Stimulated activated CD4-positive, alpha-beta T cell treated with anti-CD3 and anti-CD28 coated beads, Interleukin-15, amount 100 ng/mL, for 1 hour (primary cell): ENCODE measurements at places on chromosomes 2 and 18.

DNA sequence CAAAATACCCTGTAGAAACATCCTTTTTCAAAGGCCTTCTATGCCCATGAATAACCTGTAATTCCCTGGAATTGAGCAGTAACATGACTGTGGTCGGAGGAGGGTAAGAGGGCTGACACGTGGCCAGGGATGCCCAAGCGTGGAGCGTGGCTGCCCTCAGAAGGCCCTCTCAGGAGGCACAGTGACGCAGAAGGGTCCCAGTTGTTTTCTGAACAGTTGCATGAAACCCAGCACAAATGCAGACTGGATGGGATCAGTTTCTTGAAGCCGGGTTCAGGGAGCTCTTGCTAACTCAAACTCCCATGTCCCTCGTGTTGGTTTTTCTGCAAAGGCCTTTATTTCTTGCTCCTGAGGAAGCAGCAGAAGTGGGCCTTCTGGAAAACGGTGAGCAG is 237.0 kb downstream of the ALPK2 start:
- DNase-seq = no peak

DNA sequence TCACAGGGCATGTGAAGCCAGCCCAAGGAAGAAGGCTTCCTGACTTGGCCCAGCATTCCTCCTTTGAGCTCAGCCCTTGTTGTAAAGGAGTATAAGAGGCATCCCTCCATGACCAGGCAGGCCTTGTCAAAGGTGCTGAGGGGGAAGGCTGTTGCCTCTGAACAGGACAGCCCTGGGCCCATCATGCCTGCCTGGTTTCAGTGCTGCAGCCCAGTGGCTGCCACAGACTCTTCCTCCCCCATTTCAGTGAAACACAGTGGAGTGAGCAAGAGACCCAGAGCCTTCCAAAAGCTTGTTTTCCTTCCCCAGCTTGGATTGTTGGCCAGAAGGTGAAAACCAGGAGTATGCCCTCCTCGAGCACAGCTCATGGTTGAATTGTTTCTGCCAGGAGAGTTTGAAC is 19.9 kb upstream of the RPL37A start:
- no peak for DNase-seq

DNA sequence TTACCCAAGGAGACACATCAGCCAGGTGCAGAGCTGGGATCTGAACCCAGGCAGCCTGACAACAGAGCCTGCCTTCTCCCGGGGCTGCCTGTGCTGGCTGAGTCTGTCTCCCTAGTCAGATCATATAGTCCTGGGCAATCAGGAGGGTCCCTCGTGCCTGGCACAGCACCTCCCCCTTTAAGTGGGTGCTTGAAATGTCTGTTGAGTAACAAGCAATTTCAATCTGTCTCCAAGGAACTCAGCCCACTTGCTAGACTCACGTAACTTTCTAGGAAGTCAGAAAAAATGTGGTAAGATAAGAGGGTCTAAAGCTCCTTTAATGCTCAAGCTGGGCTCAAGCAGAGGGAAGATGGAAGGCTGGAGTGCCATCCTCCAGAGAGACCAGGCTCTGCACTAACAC is 51.9 kb downstream of the REEP1 start:
- no peak for DNase-seq

- DNase-seq = no peak
Observed at GRCh38 chr18:24799720-24800119, 339.3 kb downstream of the HRH4 start.

DNA sequence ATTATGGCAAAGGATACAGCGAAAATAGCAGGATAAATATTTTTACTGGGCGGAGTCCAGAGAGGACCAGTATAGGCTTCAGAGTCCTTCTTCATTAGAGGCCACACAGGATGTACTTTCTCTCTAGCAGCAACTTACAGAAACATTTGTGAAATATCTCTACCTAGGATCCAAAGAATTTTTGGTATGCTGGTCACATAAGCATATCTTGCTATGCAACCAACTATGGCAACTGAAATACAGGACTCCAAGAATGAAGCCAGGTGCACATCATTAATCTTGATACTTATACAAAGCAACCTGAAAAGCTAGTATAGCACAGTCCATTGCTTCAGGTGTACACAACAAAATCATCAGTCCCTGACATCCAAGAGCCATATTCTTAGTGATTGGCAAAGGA is 59.1 kb upstream of the NABP1 start:
- DNase-seq = no peak

GRCh38 chr2:44250376-44250775 is 24.9 kb upstream of the SLC3A1 start:
- no peak for DNase-seq

DNA sequence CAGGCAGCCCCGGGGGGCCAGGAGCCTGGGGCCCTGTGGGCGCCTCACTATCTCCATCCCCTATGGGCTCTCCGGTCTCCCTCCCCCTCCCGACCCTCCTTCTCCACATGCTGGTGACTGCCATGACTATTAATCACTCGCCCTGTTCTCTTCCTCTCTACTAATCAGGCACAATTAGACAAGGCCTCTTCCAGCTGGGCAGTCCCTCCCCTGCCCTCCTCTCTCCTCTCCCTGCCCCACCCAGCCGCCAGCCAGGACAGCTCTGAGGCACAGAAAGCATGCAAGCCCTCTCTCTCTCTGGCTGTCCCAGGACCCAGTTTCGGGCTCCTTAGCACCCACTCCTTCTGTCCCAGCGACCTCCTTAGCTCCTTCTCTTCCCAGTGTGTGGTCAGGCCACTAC is 5.8 kb downstream of the ASIC4 start:
- DNase-seq = no peak

DNA sequence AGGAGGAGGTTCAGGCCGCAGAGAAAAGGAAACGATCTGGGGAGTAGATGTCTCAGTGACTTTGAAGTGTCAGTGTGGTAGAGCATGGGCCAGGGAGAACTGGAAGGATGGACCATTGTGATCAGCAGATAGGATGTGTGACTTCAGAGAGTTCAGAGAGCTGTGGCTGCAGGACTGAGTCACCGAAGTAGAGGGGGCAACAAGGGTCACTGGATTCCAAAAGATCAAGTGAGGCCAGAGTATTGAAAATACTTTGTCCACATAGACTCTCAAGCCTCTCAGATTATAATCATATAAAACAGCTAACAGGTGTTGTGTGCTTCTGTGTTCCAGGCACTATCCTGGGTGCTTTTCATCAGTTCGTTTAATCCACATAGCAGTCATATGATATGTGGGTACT is 99.4 kb downstream of the CRIM1 start:
- no peak for DNase-seq

DNA sequence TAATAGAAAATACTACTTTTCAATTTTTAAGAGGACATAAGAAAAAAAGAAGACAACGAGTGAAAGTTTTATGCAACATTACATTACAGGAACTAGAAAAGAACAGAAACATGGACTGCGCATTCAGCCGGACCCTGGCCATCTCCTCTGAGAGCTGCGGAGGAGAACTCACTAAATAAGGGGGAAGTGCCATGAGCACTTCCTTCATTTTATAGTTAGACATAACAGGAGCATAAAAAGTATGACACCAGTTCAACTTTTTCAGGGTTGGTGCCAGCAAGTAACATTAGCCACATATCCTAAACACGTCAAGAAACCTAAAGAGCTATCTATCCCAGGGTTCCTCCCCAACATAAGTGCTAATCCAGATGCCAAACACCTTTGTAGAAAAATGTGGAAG is 78.0 kb upstream of the SERTAD2 start:
- no peak for DNase-seq

DNA sequence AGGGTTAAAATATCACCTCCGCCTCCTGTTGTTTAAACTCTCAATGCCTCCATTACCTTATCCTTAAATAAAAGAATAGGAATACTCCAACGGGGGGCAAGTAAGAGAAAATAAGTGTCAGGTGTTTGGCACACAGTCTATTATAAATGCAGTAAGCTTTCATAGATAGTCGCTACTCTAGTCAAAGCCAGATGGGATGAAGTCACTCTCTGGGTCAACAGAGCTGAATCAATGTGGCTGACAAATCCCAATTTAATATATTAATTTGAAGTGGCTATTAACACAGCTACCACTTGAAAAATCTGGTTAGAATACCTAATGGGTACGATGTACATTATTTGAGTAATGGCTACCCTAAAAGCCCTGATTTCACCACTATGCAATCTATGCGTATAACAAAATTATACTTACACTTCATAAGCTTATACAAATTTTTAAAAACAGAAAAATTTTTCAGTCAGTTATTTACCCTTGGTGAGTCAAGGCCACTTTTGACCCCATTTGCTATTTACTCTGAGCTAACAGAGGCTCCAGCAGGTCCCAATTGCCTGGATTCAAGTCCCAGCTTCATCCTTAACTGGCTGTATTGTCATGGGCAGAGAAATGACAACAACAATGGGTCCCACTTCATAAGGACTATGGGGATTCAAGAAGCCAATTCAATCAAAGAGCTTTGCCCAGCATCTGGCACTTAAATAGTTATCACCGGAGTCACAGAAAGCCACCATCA is 167.5 kb upstream of the PID1 start:
- DNase-seq = no peak

DNA sequence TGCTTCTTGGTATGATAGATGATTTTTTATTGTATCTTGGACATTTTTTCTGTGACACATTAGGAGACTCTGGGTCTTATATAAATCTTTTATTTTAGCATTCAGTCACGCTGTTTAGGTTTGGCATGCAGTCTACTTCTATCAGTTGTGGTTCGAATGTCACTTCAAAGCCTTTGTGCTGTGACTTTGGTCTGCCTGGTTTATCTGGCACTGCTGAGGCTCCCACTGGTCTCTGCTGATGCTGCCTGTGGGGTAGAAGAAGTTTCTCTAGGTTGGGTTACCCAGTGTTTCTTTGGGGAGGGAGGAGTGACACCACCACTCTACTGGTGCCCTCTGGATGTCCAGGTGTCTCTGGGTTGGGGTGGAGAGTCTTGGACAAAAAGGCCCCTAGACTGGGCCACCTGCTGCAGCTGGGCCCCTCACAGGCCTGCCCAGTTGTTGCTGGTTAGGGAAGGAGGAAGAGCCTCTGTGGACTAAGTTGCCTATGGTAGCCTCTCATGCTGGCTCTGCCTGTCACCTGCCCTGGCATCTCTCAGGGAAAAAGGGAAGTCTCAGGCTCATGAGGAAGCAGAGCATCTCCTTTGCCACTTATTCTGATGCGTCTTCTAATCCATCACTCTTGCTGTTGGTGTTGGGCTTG is 115.4 kb upstream of the HS6ST1 start:
- DNase-seq = no peak

GRCh38 chr2:3745920-3746319 is 42.5 kb downstream of the DCDC2C start:
- no peak for DNase-seq

GRCh38 chr2:171309455-171310286 is 124.1 kb downstream of the METTL8 start:
- DNase-seq = no peak

- no peak for DNase-seq
Observed at GRCh38 chr2:218993345-218994315, at the start of gene CRYBA2. CRYBA2 (minus strand) TSS chr2:218993422; CDS start chr2:218993176, 246 bp downstream.

DNA sequence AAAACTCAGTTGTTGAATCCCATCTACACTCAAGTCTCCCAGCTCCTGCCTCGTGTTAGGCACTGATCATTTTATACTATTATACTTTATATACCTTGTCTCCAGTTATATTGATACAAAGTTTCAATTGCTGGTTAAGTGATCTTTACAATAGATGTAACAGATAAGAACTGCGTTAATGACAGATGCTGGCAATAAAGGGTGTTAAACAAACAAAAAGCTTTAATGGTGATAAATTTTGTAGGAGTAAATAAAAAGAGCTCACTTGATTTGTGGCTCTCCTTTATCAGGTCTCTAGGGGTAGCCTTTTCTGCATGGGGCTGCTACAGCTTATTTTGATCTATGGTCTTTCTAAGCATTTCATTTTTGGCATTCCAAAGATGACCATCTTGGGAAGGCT is 106.9 kb upstream of the GAREM1 start:
- no peak for DNase-seq

DNA sequence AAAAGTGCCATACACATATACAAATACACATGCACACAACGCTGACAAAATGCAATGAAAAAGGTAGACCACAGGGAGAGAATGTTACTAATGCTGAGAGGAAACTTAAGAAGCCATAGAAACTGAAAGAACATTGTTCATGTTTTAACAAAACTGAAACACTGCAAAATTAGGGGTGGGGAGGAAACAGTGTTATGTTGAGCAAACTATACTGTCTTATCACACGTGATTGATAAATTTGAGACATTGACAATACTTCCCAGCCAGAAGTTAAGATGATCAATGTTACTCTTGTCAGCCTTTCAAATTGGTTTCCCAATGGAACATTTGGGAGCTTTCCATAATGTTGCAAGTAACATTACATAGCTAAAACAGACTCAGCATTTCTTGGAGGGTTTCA is 165.5 kb downstream of the L3MBTL4 start:
- no peak for DNase-seq

DNA sequence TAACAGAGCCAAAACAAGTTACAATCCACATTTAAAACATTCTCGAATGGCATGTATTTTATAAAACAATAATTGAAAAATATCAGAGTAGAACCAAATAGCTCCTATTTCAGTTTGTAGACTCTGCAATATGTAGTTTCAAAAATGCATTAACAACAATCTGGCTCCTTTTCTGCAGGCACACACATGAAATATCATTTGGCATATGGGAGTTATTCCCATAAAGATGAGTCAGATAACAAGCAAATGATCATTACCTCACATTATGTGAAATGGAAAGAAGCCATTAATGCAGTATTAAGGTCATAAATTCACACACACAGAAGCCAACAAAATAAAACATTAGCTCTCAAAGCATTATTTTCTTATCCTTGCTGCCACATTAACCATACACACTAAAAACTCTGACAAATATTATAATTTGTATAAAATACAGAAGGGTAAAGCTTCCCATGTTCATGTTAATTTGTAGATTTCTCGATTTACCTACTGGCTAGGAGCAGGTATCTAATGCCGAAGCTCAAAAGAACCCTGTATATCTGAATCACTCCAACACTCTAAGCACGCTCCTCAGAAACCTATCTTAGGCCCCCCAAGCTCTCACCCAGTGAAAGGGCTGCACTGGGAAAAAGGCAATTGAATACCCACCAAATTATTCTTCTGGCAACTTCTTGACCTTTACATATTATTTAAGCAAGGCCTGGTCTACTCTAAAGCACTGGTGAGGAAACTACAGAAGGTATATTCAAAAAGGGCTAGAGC is 13.8 kb downstream of the NBAS start:
- no peak for DNase-seq

DNA sequence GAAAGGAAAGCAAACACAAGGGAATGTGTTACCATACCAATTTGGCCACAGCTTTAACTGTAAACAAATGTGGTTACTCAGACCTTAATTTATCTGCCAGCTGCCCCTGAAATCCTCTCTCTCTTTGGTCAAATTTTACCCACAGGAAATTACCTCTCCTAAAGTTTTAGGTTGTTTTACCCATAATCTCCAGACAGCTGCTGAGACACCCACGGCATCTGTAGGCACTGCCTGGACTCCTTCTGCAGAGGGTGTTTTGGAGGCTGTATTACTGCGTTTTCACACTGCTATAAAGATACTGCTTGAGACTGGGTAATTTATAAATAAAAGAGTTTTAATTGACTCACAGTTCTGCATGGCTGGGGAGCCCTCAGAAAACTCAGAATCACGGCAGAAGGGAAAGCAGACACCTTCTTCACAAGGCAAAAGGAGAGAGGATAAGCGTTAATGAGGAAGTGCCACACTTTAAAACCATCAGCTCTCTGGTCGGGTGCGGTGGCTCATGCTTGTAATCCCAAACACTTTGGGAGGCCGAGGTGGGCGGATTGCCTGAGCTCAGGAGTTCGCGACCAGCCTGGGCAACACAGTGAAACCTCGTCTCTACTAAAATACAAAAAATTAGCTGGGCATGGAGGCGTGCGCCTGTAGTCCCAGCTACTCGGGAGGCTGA is 677.5 kb upstream of the FSHR start:
- DNase-seq = no peak

GRCh38 chr2:55550368-55551102 is 31.0 kb downstream of the CFAP36 start:
- DNase-seq = no peak
